ENCODE measurements at places on chromosomes 4 and X.

- DNase-seq, result no peak
- no peaks in the 10 kb centered on the region for H3K4me1 ChIP-seq
- peaks cover 2% of the 10 kb centered on the region for H3K36me3 ChIP-seq
- H3K27ac ChIP-seq, result no peak overlapping the region
Observed at GRCh38 chr4:6728320-6729029, 12.5 kb downstream of the BLOC1S4 start.

- no peaks in the 10 kb centered on the region for H3K36me3 ChIP-seq
- H3K4me3 ChIP-seq, result peak overlapping the region; percentile 7
- peaks cover 8% of the 10 kb centered on the region for H3K4me1 ChIP-seq
- no peak overlapping the region for H3K27ac ChIP-seq
Observed at GRCh38 chr4:87499403-87500091, 29.6 kb downstream of the SPARCL1 start.

- H3K4me3 ChIP-seq, result no peak overlapping the region
- no peaks in the 10 kb centered on the region for H3K36me3 ChIP-seq
- no peak for DNase-seq
- no peak overlapping the region for H3K27ac ChIP-seq
Observed at GRCh38 chr4:180932370-180933001, 1310.7 kb upstream of the TENM3 start.

- peaks cover 46% of the 10 kb centered on the region for H3K4me1 ChIP-seq
- H3K36me3 ChIP-seq, result peaks cover 24% of the 10 kb centered on the region
- peak overlapping the region; percentile 40 for H3K4me3 ChIP-seq
- H3K27me3 ChIP-seq, result no peaks in the 10 kb centered on the region
- no peak overlapping the region for H3K27ac ChIP-seq
Observed at GRCh38 chrX:40088299-40088625, 9.5 kb downstream of the BCOR start.

DNA sequence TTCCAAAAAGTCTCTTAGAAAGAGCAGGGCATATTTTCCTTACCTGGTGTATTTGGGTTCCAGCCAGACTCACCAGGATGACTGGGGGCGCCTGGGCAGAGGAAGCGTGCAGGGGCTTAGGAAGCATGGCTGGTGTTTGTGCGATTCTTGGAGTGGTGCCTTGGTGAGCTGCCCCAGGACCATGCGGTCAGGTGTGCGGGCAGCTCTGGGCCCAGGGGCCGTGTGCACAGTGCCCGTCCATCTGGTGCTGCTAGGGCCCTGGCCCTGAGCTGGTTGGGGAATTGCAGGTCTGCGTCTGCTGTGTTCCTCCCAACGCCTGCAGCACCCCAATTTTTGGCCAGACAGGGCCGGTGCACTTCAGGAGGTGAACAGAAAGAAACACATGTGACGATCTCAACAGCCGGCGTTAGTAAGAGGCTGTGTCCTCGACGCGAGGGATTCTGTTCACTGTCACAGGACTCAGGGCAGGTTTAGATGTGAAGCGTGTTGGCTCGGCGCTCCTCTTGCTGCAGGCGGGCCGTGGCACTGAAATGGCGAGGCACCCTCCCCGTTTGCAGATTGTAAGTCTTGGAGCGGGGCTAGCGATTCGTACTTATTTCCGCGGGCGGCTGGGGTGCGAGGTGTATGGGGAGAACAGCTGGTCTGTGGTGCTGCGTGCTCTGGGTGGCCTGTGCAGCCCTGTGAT lies 15.2 kb downstream of the RGS12 start:
- peaks cover 19% of the 10 kb centered on the region for H3K4me1 ChIP-seq
- H3K27ac ChIP-seq, result no peak overlapping the region
- no peaks in the 10 kb centered on the region for H3K36me3 ChIP-seq
- H3K4me3 ChIP-seq, result no peak overlapping the region
- no peaks in the 10 kb centered on the region for H3K27me3 ChIP-seq
- no peak for DNase-seq
